A549 (cell line): ENCODE measurements at places on chromosomes 1 and 21. TPM values are rescaled to one million over a fixed set of nuclear protein-coding genes. Genes with fewer than 3 reads are reported as not detected.
A peak's percentile ranks its signal among the peaks of the same experiment; 100 is the strongest.

CYP4A11 gene
- polyA plus RNA-seq = not detected in 3 replicates

B3GALT2 gene
- polyA plus RNA-seq = not detected in 3 replicates

SPATA1 gene
- 0.26 to 0.49 TPM (median 0.42 TPM) in 3 replicates for polyA plus RNA-seq

GRHL3 gene
- 0.58 to 0.71 TPM (median 0.59 TPM) in 3 replicates for polyA plus RNA-seq

SMIM1 gene
- 0.80 to 1.3 TPM (median 1.1 TPM) in 3 replicates for polyA plus RNA-seq

RNU1-1 gene
- 6.5 to 8.5 TPM (median 6.6 TPM) in 3 replicates for polyA plus RNA-seq

TMOD4 gene
- polyA plus RNA-seq = 0.29 to 0.49 TPM in 2 of 3 replicates, not detected in the other

GPR25 gene
- polyA plus RNA-seq = not detected in 3 replicates

YBX1 gene
- 715 to 747 TPM (median 742 TPM) in 3 replicates for polyA plus RNA-seq

FCRL6 gene
- not detected in 3 replicates for polyA plus RNA-seq

LRRN2 gene
- 5.7 to 6.8 TPM (median 6.6 TPM) in 3 replicates for polyA plus RNA-seq

LRRC3 gene
- polyA plus RNA-seq = 0.96 to 1.1 TPM (median 1.1 TPM) in 3 replicates

CCT8 gene
- 214 to 242 TPM (median 216 TPM) in 3 replicates for polyA plus RNA-seq

- DNase-seq = no peak
These were observed 19.1 kb downstream of the MRPL37 start for GRCh38 chr1:54218883-54219687.

DNA sequence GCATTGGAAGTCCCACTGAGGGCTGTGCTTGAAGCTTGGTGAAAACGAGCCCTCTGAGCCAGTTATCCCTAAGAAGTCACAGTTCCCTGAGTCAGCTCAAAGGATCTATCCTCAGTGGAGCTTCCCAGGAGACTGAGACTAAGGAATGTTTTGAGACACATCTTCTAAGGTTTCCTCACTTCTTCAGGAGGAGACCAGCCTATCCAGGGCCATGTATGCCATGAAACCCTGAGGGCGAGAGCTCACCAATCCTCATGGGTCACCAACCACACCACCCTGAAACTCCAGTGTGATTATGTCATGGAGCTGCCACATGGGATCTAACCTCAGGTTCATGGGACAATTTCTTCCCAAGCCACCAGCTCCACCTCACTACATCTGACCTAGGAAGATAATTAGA is 7.6 kb upstream of the TIE1 start:
- no peak for DNase-seq

DNA sequence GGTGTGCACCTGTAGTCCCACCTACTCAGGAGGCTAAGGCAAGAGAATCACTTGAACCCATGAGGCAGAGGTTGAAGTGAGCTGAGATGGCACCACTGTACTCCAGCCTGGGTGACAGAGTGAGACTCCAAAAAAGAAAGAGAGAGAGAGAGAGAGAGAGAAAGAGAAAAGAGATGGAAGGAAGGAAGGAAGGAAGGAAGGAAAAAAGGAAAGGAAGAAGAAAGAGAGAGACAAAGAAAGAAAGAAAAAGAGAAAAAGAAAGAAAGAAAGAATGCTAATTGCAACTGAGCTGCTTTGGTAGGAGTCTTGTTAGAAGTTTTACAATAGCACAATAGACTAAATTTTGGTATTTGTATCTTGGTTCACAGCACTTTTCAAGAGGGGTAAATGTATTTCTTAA is 25.7 kb downstream of the TESK2 start:
- DNase-seq = no peak

- no peak for DNase-seq
These were observed 24.4 kb downstream of the BRWD1 start for GRCh38 chr21:39288987-39289386.

DNA sequence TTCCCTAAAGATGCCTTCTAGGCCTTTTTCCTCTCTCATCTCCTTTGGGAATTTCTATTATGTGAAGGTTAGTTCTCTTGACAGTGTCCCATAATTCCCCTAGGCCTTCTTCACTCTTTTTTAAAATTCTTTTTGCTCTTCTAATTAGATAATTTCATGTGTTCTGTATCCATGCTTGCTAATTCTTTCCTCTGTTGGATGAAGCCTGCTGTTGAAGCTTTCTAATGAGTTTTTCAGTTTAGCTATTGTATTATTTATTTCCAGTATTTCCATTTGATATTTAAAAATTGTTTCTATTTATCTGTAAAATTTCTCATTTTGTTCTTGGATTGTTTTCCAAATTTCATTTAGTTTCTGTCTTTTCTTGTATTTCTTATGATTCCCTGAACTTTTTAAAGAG is 28.5 kb upstream of the FAM163A start:
- DNase-seq = no peak

DNA sequence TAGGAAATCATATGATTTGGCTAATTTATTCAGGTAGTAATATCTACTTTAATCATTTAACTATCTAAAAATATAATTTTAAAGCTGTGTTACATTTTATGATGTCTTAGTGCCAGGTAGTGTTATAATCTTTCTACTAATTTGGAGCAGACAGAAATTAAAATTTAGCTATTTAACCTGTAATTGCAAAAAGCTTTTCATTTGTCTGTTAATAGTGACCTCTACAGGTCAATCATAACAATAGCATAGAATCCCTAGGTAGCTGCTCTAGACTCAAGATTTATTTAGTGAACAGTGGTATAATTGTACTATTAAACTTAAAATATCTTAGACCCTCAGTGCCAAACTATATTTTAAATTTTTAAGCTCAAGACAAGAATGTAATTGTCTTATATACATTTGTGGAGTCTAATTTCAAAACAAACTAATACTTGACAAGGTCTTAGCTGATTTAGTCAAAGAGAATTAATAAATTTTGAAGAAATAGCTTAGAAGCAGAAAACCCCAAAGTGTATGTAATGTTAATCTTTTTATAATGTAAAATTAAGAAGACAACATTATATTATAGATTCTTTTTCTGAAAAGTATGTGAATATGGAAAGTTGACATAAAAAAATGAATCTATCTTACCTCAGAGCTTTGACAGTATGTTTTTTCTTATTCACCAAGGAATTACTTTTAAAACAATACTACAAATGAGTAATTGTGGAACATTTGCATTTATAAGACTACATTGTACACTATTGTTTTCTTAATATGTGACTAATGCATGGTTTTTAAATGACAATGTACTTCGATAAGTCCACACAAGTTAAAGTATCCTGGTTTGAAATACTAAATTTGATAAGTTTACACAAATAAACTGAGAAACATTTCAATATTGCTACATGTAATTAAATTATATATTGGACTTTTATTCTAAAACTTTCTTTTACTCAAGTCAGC is 64.1 kb upstream of the RNPC3 start:
- DNase-seq = peak; percentile 4

DNA sequence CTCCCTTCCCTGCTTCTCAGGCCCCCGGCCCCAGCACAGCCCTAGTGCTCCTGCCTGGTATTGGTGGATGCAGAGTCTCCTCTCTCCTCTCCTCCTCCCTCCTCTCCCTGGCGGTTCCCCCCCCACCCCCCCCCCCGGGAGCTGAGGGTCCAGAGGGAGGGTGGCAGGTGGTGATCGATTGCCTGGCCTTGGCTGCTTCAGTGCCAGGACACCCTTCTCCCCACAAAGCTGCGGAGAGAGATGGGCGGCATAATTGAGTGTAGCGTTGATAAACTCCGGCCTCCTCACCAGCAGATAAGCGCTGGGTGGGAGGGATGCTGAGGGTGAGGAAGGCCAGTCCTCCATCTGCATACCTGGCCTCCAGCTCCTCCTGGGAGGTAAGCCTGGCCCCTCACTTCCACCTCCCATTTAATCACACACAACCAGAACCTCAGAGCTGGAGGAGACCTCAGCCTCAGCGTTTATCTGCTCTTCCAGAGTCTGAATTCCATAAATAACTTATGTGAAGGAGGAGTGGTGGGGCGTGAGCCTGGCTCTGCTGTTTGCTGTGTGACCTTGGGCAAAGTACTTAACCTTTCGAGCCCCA is 60.8 kb downstream of the LRRN2 start:
- no peak for DNase-seq

DNA sequence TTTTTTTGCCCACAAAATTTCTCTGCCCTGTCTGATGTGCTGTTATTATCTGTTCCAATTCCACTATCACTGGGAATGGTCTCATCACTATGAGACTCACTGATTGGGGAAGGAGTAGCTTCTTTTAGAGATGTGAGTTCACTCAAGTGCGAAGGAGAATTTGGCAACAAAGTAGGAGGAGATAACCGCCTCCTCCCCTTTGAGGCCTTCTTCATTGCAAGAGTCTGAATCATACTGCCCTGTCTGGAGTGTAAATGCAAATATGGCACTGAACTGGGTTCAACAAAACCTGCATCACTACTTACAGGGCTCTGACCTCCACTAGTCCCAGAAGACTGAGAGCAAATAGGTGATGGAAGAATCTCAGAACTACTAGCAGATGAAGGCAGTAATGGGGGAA is 83.4 kb downstream of the ASH1L start:
- DNase-seq = peak; percentile 48

GRCh38 chr1:172118618-172119017 is 277.3 kb downstream of the DNM3 start:
- DNase-seq = no peak

GRCh38 chr1:3596663-3597598 is 14.4 kb downstream of the MEGF6 start:
- DNase-seq = no peak

DNA sequence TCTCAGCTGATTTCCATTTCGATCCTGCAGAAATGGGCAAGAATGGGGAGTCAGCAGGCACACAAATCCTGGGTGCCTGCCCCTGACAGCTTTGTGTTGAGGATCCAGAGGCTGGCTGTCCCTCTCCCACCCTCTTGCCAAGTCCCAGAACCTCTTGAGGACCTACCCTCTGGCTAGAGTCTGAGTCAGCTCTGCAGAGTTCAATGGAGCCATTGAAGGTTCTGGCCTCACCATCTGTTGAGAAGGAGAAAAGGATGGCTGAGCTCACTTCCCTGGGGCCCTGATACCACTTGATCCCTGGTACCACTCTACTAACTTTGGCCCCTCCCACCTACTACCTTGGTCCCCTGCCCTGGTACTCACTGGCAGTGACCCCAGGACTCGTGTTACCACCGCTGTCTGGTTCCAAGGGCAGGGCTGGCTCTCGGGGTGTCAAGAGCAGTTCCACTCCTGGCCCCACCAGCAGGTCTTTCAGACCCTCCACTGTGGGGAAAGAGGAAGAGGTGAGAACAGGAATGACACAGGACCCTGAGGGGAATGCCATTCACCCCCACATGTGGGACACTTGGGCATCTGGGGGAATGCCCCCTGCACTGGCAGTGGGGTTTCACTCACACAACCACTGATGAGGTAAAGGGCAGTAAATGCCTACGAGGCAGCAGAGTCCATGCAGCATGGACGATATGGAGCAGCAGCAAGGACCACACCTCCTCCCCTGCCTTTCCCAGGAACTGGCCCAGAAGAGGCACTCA is 10.5 kb downstream of the RXFP4 start:
- no peak for DNase-seq

DNA sequence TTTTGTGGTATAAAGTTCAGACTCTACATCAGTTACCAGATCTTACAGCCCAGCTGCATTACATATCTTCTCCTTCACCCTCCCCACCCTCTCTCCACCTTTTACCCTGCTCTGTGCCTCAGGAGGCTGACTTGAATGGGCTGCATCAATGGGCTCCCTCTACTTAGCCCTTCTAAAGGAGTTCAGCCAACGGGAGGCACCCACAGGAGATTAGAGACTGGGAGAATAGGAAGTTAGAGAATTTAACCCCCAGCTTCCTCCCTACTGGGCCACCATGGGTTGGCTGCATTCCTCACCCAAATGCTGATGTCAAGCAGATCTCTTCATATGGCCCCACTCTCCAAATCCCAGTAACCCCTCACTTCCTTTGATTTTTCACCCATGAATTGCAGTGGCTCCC is 17.1 kb upstream of the DUSP23 start:
- DNase-seq = no peak

GRCh38 chr1:180456191-180456590 is 46.2 kb downstream of the ACBD6 start:
- no peak for DNase-seq

- no peak for DNase-seq
These were observed 12.4 kb downstream of the SKI start for GRCh38 chr1:2240270-2241156.

- no peak for DNase-seq
These were observed 87.5 kb upstream of the KCTD3 start for GRCh38 chr1:215479567-215479966.

DNA sequence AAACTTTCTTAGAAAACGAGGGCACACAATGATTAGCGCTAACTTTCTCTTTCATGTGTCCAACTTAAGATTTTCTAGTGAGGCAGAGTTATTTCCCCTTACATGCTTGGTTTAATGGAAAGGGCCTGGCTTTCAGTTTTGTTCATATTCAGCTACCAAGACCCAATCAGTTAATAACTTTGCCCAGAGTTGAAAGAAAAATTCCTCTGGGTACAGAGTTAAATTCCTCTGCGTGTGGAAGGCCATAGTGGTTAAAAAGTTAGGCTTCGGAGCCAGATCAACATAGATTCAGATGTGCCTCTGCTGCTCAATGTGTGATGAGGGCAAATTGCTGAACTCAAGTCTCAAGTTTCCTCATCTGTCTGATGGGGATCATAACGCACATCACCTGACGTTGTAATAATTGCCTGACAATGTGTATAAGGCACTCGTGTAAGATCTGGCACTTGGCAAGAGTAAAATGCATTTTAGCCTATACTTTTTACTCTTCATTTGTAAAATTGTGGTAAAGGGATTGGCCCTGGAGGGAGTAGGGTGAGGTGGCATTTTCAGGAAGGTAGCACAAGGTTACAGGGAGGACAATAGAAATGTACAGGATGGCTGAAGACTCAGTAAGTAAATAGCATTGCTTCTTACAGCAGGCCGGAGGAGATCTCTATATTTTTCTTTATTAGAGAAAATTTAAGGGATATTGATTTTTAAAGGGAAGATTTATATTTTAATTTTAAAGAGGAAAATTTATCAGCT is 103.4 kb downstream of the ROR1 start:
- DNase-seq = no peak

GRCh38 chr1:12774801-12775345 is 1.3 kb downstream of the PRAMEF12 start:
- DNase-seq = no peak

DNA sequence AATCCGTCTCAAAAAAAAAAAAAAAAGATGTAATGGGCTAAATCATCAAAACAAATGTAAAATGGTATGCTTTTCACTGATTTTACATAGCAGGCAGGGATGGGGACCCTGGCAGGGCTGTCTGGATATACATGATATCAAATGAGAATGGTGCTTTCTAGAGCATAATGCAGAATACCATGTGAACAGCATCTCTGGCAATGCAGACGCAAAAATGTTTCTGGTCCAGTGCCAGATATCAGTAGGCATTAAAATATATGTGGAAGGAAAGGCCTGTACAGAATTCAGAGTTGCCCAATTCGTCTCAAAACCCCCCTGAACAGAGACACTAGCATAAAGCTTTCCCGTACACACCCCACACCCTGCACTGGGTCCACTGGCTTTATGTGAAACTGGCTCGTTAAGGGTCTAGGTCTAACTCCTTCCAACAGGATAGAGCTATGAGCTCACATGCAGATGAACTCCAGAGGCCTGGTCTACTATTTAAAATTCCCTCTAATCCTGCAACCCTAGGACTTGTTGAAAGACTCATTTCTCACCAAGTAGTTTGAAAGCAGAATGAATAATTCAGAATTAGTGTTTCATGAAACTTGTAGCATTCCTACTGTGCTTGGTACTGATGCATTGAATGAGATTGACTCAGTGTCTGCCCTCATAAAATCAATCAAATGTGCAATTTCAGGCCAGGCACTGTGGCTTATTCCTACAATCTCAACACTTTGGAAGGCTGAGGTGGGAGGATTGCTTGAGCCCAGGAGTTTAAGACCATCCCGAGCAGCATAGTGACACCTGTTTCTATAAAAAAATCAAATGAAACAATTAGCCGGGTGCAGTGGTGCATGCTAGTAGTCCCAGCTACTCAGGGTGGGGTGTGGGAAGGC is 2.6 kb upstream of the MYSM1 start:
- DNase-seq = no peak
